ENCODE measurements at places on chromosomes 11 and 22.

- no peak for DNase-seq
Measured at GRCh38 chr11:67483831-67484665, 1.2 kb downstream of the AIP start.

DNA sequence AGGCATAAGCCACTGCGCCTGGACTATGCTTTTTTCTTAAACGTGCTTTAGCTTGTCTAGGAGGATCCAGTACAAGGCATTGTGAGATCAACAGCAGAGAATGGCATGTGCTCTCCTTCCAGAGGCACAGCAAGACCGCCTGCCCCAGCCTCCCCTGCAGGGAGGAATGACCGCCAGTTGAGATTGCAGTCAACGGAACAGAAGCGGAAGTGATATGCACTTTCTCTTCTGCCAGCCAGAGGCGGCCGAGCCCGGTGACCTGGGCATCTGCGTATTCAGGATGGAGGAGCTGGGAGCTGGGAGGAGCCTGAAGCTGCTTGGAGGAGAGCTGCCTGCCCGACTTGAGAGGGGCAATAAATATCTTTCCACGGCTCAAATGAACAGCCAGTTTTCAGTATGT, 243.0 kb downstream of the CTTN start:
- DNase-seq: no peak

GRCh38 chr22:36727110-36727509, 23.6 kb upstream of the CACNG2 start:
- no peak for DNase-seq

GRCh38 chr11:75169101-75169885, 18.4 kb downstream of the SLCO2B1 start:
- no peak for DNase-seq

DNA sequence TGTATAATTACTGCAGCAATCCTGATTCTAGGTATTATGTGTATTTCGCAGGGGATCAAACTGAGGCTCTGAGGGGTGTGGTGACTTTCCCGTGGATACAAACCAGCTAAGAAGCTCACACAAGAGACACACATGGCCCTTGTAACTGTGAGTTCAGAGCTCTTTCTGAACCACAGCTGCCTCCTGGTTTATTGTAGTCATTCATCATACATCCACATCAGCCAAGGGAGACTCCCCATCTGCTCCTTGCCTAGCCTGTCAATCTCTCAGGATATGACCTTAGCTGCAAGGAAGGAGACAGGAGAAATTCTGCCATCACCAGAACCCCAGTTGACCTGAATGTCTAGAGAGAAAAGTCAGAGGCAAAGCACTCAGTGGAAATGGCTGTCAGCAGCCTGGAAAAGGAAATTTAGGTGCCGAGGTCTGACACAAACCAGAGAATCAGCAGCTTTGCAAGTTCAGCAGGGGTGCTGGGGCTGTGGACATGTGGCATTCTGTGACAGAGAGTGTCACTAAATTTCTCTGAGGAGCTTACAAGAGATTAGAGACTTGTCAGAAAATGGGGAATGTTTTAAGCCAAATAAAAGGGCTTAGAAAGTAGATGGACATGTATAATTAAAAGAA, 209.5 kb downstream of the AASDHPPT start:
- no peak for DNase-seq
